NCI-H1417 treated with DMSO at 0.1 percent for 48 hours (cell line): ENCODE measurements at places on chromosomes 5 and 9.

DNA sequence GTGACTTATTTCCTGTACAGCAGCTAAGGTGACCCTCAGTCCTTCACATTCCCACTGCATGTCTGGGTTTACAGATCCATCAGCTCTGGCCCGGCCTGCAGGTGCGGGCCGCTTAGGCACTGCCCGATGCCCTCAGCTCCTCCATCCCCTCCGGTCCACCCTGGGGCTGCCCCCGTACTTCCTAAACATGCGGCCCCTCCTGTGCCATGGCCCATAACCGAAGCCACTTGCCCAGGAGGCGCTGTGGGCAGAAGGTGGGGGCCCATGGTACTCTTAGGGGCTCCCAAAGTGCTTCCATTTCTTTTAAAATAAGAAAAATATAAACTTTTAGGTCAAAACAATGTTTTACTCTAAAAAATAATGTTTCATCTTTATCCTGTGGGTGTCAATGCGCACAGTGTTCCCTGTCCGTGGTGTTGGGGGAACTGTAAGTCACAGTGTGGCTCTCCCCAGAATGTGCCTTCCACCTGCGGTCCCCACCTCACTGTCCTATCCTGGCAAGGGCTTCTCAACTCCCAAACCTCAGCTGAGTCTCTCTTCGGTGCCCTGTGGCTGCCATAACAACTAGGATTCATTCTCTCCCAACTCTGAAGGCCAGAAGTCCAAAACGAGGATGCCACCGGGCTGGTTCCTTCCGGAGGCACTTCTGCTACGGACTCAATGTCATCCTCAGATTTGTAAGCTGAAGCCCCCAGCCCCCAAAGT lies 132.7 kb upstream of the LPCAT1 start:
- DNase-seq, result no peak

DNA sequence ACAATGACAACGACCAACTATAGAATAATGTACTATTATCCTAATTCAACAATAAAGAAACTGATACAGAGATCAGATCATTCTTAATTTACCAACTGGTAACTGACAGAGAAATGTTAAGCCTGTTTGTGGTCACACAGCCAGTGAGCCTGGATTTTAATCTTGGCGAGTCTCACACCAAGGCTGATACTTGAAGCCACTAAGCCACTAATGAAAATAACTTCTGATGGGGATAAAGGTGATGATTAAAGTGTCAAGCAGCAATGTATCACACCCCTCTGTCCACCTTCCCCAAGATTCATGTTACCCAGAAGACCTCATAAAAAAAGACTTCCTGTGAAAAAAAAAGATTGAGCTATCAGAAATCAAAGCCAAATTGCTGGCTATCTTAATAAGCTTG lies 350.5 kb downstream of the SPOCK1 start:
- DNase-seq, result no peak

GRCh38 chr5:86465052-86465838 lies 152.5 kb upstream of the COX7C start:
- no peak for DNase-seq

GRCh38 chr5:1108023-1108864 lies 3.6 kb downstream of the SLC12A7 start:
- no peak for DNase-seq

DNA sequence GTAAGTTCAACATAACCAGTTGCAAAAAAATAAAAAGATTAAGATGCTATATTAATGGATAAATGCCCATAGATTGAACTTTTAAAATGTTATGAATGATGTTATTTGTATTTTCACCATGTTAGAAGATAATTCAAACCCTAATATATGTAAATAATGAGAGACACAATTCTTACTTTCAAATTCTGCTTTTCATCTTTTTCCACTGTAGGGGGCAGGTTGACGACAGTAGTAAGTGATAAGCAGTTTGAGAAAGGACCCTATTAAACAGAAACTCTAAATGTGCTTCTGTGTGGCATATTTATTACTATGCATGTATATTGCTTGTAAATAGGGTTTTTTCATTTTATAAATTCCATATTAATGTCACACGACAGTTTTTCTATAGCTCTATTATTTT lies 591.1 kb downstream of the SEMA5A start:
- DNase-seq, result no peak

- no peak for DNase-seq
Measured at GRCh38 chr9:106761493-106761892, 101.5 kb upstream of the ZNF462 start.

DNA sequence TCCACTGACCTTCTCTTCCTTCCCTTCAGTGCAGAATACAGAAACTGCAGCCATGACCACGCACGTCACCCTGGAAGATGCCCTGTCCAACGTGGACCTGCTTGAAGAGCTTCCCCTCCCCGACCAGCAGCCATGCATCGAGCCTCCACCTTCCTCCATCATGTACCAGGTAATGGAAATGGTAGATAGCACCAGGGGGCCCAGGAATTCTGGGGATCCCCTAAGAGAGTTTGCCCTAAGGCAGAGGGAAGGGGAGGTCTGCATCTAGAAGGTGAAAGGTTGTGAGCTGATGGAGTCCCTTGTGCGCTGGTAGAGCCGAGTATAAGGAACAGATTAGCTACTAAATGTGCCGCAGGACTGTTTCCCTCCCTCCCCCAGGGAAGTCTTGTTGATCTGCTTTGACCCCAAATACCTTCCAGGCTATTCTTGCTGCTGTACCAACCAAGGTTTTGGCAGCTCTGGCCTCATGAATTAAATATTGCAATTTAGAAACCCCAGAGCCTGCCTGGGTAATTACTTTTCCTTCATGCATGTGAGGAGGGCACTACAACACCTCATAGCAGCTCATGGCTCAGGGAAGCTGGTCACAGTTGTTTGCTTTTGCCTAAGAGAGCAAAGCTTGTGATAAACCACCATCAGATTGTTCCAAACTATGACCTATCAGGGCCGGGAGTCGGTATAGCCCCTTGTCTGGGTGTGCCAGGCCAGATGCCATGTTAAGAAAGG lies 19.6 kb downstream of the CYFIP2 start:
- DNase-seq, result no peak

DNA sequence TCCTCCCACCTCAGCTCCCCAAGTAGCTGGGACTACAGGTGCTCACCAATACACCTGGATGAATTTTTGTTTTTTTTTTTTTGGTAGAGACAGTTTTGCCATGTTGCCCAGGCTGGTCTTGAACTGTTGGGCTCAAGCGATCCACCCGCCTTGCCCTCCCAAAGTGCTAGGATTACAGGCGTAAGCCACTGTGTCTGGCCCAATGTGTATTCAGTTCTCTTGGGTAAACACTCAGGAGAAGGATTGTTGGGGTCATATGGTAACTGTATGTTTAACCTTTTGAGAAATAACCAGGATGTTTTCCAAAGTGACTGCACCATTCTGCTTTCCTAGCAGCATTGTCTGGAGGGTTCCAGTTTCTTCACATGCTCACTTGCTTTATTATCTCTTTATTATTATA lies 67.4 kb downstream of the TNPO1 start:
- no peak for DNase-seq

DNA sequence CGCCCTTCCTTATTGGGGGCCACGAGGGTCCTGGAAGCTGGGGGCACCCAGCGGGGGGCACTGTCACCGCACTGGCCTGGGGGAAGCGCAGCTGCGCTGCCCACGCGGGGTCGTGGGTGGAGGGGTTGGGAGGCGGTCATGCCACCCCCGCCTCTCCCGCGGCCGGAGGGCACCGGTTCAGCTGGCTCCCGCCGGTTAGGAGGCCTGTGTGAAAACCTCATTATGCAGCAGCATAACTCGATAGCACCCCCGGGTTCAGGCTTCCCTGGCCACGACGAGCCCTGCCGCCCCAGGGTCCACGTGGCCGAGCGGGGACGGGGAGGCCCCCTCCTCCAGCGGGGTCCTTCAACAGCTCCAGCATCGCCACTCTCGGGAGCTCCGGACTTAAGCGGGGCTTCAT lies 91.2 kb upstream of the ERCC6L2 start:
- DNase-seq, result no peak

DNA sequence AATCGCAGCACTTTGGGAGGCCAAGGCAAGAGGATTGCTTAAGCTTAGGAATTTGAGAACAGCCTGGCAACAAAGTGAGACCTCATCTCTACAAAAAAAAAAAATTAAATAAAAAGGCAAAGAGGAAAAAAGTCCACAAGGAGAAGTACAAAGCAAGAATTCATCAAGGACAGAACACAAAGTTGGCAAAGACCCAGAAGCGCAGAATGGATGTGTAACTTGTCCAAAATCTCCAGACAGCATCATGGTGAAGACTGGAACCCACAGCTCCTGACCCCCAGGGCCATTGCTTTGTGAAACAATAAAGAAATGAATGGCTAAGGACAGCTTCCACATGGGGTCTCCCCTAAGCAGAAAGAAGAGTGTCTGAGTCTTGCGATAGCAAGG lies 7.8 kb downstream of the HSD17B3 start:
- DNase-seq, result no peak

GRCh38 chr5:128015978-128016377 lies 67.6 kb upstream of the SLC12A2 start:
- no peak for DNase-seq

GRCh38 chr9:34995670-34996060 lies 6.1 kb downstream of the DNAJB5 start:
- no peak for DNase-seq

- DNase-seq, result no peak
Measured at GRCh38 chr5:41918105-41918504, 7.0 kb upstream of the FBXO4 start.

GRCh38 chr5:62680121-62680520 lies 101.5 kb downstream of the LRRC70 start:
- no peak for DNase-seq

- no peak for DNase-seq
Measured at GRCh38 chr5:116046823-116047222, 14.6 kb downstream of the ARL14EPL start.

DNA sequence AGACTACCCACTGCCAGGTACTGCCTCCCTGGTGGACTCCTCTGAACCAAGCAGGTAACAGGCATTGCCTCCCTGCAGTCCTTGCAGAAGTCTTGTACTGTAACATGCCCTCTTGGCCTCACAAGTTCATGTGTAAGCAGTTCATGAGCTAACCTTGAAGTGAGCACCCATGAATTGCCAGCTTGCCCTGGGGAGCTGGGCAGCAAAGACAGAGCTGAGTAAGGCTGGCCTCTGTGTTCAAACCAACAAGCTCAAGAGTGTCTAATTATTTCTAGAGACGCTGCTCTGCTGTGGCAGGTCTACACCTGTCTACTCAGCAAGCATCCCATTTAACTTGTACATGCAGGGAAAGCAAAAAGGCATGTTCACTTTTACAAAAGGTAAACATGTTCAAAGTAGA lies 113.5 kb downstream of the FEM1C start:
- DNase-seq, result no peak

GRCh38 chr5:172455511-172456061 lies 1.3 kb upstream of the SH3PXD2B start:
- no peak for DNase-seq

DNA sequence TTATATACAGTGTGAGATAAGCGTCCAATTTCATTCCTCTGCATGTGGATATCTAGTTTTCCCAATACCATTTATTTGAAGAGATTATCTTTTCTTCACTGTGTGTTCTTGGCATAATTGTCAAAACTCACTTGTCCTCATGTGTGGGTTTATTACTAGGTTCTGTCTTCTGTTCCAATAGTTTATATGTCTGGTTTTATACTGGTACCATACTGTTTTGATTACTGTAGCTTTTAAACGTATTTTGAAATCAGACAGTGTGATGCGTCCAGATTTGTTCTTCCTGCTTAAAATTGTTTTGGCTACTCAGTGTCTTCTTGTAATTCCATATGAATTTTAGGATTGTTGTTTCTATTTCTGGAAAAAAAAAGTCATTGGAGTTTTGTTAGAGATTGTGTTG lies 10.2 kb downstream of the NDUFAF2 start:
- no peak for DNase-seq

GRCh38 chr5:1488882-1489680 lies 34.7 kb downstream of the LPCAT1 start:
- no peak for DNase-seq

DNA sequence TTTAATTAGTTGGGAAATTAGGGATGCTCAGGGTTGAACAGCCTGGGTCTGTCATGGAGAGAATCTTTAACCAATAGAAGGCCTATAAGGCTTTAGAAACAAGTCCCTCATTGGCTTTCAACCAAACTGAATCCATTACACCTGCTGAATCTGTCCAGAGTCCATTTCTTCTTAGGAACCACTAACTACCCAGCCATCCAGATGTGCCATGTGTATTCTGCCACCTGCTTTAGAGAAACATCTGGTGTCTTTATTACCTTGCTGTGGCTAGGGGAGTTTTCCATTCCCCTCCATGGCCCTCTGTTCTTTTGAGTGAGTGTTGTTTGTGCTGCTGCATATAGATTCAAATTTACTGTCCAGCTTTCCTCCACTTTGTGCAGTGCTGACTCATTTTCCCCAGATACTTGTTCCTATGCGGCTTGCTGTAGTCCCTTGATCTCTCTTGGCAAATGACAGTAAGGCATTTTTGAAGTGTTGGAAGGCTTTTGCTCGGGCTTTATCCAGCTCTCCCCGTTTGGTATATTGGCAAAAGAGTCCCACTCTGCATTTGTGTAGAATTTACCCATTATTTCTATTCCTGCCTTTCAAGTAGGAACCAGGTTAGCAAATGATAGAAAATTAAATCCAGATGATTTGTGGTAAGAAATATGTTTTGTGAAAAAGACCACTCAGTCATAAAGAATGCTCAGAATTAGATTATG lies 54.6 kb downstream of the NLN start:
- DNase-seq, result no peak

GRCh38 chr5:143244000-143244736 lies 159.3 kb downstream of the NR3C1 start:
- no peak for DNase-seq

DNA sequence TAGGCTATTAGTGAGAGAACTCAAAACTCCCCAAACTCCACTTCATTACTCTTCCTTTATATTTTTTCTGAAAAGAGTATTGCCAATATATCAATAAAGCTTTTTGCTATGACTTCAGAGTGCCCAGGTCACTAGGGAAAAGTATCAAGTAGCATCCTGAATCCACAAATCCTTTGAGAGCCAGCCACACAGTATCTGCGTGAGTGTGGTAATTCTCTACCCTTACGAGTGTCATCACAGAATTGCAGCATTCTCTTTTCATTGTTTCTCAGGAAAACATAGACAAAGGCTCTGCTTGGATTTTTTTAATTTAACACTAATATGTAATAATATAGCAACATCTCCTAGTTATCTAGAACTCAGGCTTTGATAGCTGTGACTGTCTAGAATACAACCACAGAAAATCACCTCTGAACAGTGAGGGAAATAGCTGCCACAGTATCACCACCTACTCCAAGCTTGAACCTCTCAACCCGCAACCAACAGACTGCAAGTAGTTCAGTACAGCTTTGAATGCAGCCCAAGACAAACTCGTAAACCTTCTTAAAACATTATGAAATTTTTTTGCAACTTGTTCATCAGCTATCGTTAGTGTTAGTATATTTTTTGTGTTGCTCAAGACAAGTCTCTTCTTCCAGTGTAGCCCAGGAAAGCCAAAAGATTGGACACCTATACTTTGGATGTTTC lies 79.3 kb upstream of the CCDC152 start:
- no peak for DNase-seq

- no peak for DNase-seq
Measured at GRCh38 chr5:141743866-141744272, 61.8 kb upstream of the ARAP3 start.

- DNase-seq, result no peak
Measured at GRCh38 chr9:98796364-98797101, at the start of gene ANKS6. TSS of gene ANKS6 (minus strand) at chr9:98796555. CDS start at chr9:98796491, 64 bp downstream.

GRCh38 chr9:96665789-96666188 lies 10.7 kb upstream of the PRXL2C start:
- no peak for DNase-seq
